Neural progenitor cell (in vitro differentiated cells): ENCODE measurements at places on chromosomes 1 and 21. TPM values are rescaled to one million over a fixed set of nuclear protein-coding genes. Genes with fewer than 3 reads are reported as not detected.

Gene SRSF10
- total RNA-seq: 161 and 219 TPM in 2 replicates

Gene CDK18
- total RNA-seq: 14.1 and 25.5 TPM in 2 replicates

GRCh38 chr1:92065042-92065441 lies 10.2 kb downstream of the SETSIP start:
- no peaks in the 10 kb centered on the region for H3K4me1 ChIP-seq
- H3K4me3 ChIP-seq: no peak overlapping the region
- DNase-seq: no peak
- H3K27ac ChIP-seq: no peak overlapping the region

DNA sequence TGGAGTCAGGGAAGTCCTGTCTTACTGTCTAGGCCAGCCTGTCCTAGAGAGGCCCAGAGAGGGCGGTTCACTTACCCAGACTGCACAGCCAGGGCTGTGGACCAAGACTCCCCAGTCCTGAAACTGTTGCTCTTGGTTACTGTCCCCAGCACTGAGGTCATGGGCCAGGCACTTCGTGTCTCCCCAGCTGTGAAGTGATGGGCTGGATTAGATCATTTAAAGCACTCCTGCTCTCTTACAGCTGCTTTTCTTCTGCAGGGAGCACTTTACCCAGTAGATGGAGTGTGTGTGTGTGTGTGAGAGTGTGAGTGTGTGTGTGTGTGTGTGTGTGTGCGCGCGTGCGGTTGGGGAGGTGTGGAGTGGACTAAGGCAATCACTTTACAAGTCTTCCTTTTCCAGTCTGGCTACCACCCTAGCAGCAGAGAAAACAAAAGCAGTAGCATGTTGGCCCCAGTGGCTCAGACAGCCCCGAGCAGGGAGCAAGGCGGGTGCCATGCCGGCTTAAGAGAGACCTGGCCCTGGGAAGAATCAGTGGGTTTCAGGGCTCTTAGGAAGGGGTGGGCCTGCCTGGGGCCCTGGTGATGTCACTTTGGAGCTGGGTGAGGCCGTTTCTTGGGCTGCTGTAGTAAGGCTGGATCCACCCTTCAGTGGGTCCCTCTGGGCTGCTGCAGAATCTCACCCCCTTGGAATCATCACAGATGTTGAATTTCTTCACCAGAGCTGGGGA lies 2.4 kb downstream of the SPSB1 start:
- peaks cover 4% of the 10 kb centered on the region for H3K4me1 ChIP-seq
- peaks cover 28% of the 10 kb centered on the region for H3K27me3 ChIP-seq
- no peak for DNase-seq
- no peak overlapping the region for H3K4me3 ChIP-seq
- no peaks in the 10 kb centered on the region for H3K36me3 ChIP-seq
- no peak overlapping the region for H3K27ac ChIP-seq

Gene PEX19
- total RNA-seq: 74.6 and 103 TPM in 2 replicates

DNA sequence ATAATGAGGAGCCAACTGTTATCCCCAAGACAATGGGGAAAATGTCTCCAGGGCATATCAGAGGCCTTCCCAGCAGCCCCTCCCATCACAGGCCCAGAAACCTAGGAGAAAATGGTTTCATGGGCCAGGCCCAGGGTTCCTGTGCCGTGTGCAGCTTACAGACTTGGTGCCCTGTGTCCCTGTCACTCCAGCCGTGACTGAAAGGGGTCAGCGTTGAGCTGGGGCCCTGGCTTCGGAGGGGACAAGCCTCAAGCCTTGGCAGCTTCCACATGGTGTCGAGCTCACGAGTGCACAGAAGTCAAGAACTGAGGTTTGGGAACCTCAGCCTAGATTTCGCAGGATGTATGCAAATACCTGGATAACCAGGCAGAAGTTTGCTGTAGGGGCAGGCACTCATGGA lies 18.1 kb downstream of the SIPA1L2 start:
- peaks cover 36% of the 10 kb centered on the region for H3K4me1 ChIP-seq
- no peak overlapping the region for H3K4me3 ChIP-seq

Gene LGR6
- 0.25 TPM in 1 of 2 replicates, not detected in the other for total RNA-seq

DNA sequence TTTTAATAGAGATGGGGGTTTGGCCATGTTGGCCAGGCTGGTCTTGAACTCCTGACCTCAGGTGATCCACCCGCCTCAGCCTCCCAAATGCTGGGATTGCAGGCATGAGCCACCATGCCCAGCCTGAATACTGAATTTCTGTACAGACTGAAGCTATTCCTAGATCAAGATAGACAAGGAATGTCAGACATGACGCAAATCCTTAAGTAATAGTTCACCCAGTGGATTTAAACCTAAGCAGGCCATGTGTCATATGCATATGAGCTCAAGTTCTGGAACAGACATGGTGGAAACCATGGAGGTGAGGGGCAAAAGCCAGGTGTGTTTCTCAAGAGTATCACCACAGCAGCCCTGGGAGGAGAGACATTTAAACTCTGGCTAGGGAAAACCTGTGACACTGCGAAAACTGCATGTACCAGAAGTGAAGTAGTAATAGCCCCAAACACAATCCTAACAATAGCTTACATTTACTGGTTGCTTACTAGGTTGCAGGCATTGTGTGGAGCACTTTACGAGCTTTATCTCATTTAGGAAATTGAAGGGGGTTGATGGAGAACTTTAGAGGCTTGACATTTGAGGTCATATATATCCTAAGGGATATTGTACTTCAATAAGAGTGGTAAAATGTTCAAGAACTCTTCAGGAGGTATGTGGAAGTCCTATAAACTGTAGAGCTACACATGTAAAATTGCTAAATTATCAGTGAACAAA lies 31.7 kb upstream of the MAN1A2 start:
- no peaks in the 10 kb centered on the region for H3K36me3 ChIP-seq
- DNase-seq: no peak
- no peaks in the 10 kb centered on the region for H3K27me3 ChIP-seq

Gene ALPL
- total RNA-seq: 51.3 and 114 TPM in 2 replicates

Gene RPE65
- total RNA-seq: not detected in 2 replicates
